Osteoblast (primary cell): ENCODE measurements at places on chromosomes 5 and 9.
A peak's percentile ranks its signal among the peaks of the same experiment; 100 is the strongest.

GRCh38 chr5:3606121-3606831 lies 10.6 kb downstream of the IRX1 start:
- no peak overlapping the region for H3K4me3 ChIP-seq
- no peak overlapping the region for H3K27ac ChIP-seq
- no peaks in the 10 kb centered on the region for H3K36me3 ChIP-seq
- H3K27me3 ChIP-seq: peaks cover 7% of the 10 kb centered on the region
- no peak for DNase-seq

- no peak overlapping the region for H3K4me3 ChIP-seq
- H3K36me3 ChIP-seq: no peaks in the 10 kb centered on the region
- H3K27me3 ChIP-seq: no peaks in the 10 kb centered on the region
- no peak overlapping the region for H3K27ac ChIP-seq
- H3K4me1 ChIP-seq: no peaks in the 10 kb centered on the region
- DNase-seq: no peak
These were observed 724.0 kb upstream of the ZNF608 start for GRCh38 chr5:125470280-125470902.

DNA sequence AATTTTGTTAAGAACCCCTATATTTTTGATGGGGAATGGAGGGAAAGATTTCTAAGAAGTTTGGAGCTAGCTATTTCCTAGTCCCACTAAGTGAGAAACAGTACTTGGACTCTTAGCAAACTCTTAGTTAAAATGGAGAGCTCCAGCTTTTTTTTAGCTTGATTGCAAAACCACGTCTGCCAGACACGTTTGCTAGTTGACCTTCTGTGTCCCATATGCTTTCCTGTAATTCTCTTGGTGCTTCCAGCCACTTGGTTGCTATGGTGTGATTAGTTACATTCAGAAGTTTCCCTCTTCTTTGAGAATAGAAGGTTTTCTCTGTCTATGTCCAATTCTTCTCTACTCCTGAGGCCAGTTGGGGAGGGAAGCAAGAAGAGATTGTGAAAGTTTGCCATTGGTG lies 417.0 kb upstream of the TLE4 start:
- H3K4me3 ChIP-seq: no peak overlapping the region
- no peak for DNase-seq
- no peaks in the 10 kb centered on the region for H3K36me3 ChIP-seq
- H3K4me1 ChIP-seq: no peaks in the 10 kb centered on the region

- H3K27ac ChIP-seq: no peak overlapping the region
- no peak overlapping the region for H3K4me3 ChIP-seq
- H3K27me3 ChIP-seq: no peaks in the 10 kb centered on the region
- peaks cover 32% of the 10 kb centered on the region for H3K4me1 ChIP-seq
- no peak for DNase-seq
- peaks cover 63% of the 10 kb centered on the region for H3K36me3 ChIP-seq
These were observed 43.8 kb downstream of the GCNT1 start for GRCh38 chr9:76502746-76503145.

GRCh38 chr5:45281081-45281480 lies 415.1 kb downstream of the HCN1 start:
- no peak overlapping the region for H3K4me3 ChIP-seq
- no peak for DNase-seq
- no peak overlapping the region for H3K27ac ChIP-seq
- H3K27me3 ChIP-seq: no peaks in the 10 kb centered on the region

DNA sequence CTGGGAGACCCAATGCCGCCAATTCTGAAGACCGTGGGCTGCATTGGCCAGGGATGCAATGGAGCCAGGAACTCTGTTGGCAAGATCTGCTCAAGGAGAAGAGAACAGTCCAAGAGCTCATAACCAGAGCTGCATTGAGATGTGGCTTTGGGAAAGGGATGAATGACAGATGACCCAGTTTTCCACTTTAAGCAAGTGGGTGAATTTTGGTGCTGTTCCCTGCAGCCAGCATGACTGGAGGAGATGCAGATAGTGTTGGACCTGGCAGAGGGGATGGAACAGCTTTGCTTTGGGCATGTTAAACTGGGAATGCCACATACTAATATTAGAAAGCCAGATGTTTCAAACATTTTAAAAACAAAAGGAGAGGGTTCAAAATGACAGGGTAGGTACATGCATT lies 143.1 kb downstream of the FSTL4 start:
- peaks cover 4% of the 10 kb centered on the region for H3K27me3 ChIP-seq
- DNase-seq: no peak
- no peaks in the 10 kb centered on the region for H3K36me3 ChIP-seq

- H3K27ac ChIP-seq: peak overlapping the region; percentile 96
- H3K36me3 ChIP-seq: peaks cover 39% of the 10 kb centered on the region
- peak overlapping the region; percentile 92 for H3K4me3 ChIP-seq
- H3K4me1 ChIP-seq: peaks cover 65% of the 10 kb centered on the region
- peak; percentile 84 for DNase-seq
These were observed 1.2 kb downstream of the LOX start for GRCh38 chr5:122076669-122077365.

GRCh38 chr5:3026099-3026498 lies 274.6 kb upstream of the IRX2 start:
- no peak overlapping the region for H3K4me3 ChIP-seq
- H3K27me3 ChIP-seq: no peaks in the 10 kb centered on the region
- no peak overlapping the region for H3K27ac ChIP-seq
- no peak for DNase-seq

DNA sequence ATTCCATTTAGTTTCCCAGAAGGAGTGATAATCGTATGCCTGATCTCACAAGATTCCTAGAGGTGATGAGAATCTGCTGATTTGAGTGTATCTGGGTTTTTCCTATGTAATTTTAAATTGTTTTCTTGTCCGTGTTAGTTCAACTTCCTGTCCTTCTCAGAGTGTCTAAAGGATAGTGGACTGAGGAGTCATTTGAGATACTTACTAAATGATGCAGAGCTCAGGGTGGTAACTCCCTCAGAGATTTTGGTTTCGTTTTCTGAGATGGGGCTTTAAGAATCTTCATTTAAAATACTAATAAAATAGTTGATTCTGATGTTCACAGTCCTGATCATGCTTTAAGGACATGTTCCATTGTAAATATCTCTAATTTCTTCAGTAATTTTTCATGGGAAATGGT lies 30.3 kb downstream of the MELK start:
- H3K27ac ChIP-seq: peak overlapping the region; percentile 89
- peaks cover 17% of the 10 kb centered on the region for H3K4me1 ChIP-seq
- H3K4me3 ChIP-seq: peak overlapping the region; percentile 53
- DNase-seq: no peak
- H3K27me3 ChIP-seq: no peaks in the 10 kb centered on the region

DNA sequence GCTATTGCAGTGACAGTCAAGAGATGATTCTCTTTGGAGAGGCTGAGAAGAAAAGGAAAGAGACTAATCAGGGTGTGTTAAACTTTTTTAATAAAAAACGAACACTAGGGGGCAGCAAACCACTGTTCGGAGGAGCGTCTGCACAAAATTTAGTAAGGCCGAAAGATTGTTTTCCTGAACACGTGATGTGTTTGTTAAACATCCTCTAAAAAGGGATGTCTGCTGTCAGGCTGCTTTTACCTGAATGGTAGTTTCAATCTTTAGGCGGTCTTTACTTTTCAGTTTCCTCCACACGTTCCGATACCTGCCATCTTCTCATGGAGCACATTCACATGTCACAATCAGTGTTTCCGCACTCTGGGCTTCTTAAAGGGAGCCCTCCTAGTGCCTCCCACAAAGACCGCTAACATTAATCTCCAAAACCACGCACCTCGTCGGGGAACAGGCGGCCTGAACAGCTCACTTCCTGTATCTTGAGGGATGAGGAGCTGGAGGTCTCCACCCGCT lies 125.2 kb downstream of the GPBP1 start:
- no peak for DNase-seq
- H3K36me3 ChIP-seq: no peaks in the 10 kb centered on the region
- peaks cover 14% of the 10 kb centered on the region for H3K4me1 ChIP-seq

DNA sequence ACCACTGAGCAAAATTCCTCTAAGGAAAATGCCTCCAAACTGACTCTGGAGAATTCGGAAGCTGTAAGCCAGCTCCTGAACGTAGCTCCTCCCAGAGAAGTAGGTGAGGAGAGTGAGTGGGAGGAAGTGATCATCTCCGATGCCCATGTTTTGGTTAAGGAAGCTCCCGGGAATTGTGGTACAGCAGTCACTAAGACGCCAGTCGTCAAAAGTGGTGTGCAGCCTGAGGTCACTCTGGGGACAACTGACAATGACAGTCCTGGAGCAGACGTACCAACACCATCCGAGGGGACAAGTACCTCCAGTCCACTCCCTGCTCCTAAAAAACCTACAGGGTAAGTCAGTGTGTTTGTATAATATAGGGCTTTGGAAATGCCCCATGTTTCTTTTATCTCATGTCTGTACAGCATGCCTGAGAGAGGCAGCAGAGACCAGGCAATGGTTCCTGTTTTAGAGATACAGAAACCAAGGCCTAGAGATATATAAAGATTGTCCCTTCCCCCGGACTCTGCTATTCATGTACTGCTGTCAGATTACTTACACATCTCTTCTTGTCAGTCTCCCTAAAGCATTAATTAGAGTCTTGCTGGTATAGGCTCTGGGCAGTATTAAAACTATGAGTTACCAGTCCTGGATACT lies 23.9 kb downstream of the HMGXB3 start:
- peaks cover 84% of the 10 kb centered on the region for H3K36me3 ChIP-seq
- peak overlapping the region; percentile 25 for H3K27ac ChIP-seq
- H3K4me1 ChIP-seq: peaks cover 41% of the 10 kb centered on the region

DNA sequence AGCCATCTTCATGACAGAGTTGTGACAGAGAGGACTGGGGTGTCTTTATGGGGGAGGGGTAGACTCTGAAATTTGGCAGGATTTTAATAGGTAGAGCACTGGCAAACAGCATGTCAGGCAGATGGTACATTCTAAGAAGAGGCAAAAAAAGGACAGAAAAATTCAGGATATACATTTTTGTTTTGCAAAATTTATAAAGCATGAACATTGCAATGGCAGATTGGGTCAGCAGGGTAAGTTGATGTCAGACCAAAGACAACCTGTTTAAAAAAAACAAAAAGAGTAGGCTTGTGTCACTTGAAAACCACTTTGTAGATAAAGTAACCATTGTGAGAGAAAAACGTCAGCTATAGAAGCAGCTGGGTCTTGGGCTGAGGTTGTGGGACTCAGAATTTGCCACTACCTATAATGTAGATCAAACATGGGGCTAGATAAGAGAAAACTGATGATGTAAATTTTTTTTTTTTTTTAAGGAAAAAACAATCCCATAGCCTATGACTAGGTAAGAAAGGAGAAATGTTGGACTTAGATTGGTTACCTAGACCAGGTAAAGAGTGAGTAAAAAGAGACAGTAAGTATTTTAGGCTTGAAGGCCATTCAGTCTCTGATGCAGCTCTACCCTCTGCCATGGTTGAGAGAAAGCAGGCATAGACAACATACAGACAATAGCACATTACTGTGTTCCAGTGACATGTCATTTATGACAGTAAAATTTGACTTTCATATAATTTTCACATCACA lies 8.3 kb downstream of the CAMK4 start:
- no peaks in the 10 kb centered on the region for H3K36me3 ChIP-seq
- H3K27ac ChIP-seq: no peak overlapping the region
- no peak for DNase-seq

DNA sequence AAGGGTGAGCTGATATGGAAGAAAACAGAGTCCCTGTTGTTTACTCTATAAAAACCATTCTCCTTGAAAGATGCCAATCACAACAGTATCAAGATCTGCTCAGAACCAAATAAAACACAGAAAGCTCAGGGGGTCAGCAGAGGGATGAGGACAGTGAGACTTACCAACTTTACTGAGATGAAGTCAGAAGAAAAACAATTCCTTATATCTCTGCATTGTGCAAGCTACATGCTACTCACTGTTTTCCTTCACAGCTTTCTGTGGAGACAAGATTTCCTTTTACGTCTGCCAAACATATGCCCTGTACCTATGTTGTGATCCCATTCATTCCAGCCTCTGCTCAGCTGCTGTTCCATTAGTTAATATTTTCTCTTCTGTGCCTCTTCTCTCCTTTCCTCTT lies 185.6 kb downstream of the TSSK1B start:
- DNase-seq: peak; percentile 59
- no peaks in the 10 kb centered on the region for H3K36me3 ChIP-seq
- H3K27me3 ChIP-seq: no peaks in the 10 kb centered on the region
- H3K4me3 ChIP-seq: no peak overlapping the region

GRCh38 chr5:179313849-179314521 lies 31.3 kb downstream of the ADAMTS2 start:
- peak overlapping the region; percentile 86 for H3K27ac ChIP-seq
- no peak overlapping the region for H3K4me3 ChIP-seq
- peaks cover 15% of the 10 kb centered on the region for H3K36me3 ChIP-seq
- DNase-seq: peak; percentile 95

DNA sequence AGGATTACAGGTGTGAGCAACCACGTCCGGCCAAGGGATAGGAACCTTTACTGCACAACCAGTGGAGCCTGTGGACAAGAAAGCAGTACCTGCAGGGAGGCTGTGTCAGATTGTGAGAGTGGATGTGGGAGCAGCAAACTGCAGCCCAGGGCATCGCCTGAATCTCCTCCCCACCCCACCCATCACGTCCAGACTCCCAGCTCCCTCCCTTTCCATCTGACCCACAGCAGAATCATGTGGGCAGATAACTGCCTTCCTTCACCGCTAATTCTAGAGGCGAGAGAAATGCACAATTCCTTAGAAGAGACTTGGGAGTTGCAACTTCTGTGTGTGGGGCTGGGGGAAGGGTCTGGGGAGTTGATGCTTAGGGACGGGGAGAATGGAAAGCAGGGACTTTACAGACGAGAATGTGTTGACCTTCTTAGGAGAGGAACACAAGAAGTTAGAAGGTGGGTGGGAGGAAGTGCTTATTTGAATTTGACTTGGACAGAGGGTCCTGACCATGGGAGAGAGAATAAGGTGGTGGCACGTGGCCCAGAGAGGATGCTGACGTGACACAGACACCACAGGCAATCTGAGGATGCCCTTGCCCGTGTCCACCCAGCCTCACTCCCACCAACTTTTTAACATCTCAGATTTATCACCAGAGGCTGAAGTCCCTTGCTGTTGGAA lies 4.5 kb upstream of the LCP2 start:
- no peak overlapping the region for H3K4me3 ChIP-seq
- H3K4me1 ChIP-seq: peaks cover 6% of the 10 kb centered on the region
- no peak overlapping the region for H3K27ac ChIP-seq
- H3K27me3 ChIP-seq: peaks cover 9% of the 10 kb centered on the region

DNA sequence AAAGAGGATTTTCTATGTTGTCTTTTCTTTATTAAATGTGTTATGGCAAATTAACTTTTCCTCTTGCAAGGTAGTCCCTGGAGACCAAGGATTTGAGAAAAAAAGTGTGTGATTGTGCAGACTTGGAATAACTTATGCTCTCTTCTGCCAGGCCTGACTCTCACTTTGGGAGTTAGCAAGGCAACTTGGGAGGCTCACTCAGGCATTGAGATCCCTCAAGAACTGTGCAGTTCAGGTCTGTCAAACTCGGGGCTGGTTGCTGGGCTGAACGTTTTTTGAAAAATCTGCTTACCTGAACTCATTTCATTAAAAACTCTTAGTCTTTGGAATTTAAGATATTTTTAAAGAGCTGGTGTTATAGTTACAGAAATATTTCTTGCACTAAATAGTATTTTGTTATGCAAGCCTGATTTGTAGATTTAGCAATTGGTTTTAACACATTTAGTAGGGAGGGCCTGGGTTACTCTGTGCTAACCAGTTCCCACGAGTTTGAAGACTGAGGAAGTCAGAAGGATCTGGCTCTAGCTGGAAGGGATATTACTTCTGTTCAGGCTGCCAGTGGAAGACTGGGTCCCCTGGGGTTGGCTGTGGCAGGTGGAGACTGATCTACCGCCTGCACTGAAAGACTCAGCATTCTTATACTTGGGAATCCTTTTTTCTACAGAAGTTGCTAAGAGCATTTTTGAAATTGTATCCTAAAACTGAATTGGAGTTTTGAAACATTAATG lies 150.4 kb upstream of the PCSK5 start:
- DNase-seq: no peak
- no peak overlapping the region for H3K4me3 ChIP-seq
- H3K4me1 ChIP-seq: no peaks in the 10 kb centered on the region
- no peaks in the 10 kb centered on the region for H3K27me3 ChIP-seq
